ENCODE measurements at places on chromosomes 16 and 17.

GRCh38 chr17:80861418-80861815, 130.2 kb upstream of the CHMP6 start:
- DNase-seq: no peak

- DNase-seq: no peak
Observed at GRCh38 chr16:84851192-84852127, 31.7 kb downstream of the CRISPLD2 start.

GRCh38 chr17:2905269-2905668, 109.0 kb downstream of the RAP1GAP2 start:
- DNase-seq: no peak

- DNase-seq: no peak
Observed at GRCh38 chr17:7855660-7856010, 769 bp downstream of the TMEM88 start.

GRCh38 chr16:86018487-86018886, 119.5 kb downstream of the IRF8 start:
- DNase-seq: no peak

DNA sequence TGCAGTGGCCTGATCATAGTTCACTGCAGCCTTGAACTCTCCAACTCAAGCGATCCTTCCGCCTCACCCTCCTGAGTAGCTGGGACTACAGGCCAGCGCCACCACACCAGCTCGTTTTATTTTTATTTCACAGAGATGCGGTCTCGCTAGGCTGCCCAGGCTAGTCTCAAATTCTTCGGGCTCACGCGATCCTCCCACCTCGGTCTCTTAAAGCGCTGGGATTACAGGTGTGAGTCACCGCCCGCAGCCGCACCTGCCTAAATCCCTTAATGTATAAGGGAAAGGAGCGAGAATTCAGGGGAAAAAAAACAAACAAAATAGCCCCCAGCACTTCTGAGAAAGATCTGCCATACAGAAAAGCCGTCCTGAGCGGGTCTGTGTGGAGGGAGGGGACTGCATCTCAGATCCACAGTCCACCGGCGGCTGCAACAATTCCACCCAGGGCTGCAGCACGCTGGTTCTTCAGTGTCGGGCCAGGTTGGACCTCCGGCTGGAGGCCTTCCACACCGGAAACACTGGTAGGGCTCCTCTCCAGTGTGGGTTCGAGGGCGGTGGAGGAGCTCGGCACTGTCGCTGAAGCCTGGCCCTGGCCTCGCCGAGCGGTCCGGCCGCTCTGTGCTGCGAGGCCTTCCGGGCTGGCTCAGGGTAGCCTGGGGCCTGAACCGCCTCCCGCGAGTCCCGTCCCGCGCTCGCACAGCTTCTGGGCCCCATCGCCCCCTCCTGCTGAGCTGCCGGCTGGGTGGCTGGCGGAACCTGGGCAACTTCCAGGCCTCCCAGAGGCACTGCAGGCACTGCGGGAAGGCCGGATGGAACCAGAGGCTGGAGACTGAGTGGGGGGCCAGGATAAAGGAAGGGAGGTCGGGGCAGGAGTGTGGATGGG, 7.0 kb downstream of the ZNF843 start:
- DNase-seq: no peak

- no peak for DNase-seq
Observed at GRCh38 chr16:65004570-65004969, 117.3 kb downstream of the CDH11 start.

DNA sequence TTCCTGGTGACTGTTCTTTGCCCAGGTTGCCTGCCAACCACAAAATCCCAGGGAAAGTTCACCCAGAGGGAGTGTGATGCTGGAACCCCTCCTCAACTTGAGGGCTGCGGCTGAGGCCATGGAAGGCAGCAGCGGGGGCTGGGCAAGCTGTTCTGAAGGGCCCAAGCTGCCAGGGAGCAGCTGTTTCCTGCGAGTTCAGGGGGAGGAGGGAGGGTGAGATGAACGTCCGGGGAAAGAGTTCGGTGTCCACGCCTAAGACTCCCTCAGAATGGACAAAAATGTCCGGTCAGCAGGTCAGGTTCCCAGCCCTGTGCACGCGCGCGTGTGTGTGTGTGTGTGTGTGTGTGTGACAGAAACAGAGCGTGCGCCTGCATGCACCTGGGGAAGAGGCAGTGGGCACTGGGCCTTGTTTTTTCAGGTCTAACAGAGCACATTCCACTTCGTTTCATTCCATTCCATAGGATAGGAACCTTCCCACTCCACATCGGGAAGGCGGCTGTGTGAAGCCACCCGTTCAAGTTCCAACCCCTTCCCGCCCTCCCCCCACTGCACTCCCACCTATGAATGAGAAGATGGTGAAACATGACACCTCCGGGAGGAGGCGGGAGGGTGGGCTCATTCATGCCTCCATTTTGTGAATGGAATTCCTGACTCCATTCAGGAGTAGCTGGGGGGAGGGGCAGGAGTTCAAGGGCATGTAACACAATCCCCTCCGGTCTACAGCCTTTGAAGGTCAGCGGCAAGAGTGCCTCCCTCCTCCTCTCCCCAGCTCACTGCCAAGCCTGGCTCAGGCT, 15.7 kb downstream of the ETV4 start:
- no peak for DNase-seq

DNA sequence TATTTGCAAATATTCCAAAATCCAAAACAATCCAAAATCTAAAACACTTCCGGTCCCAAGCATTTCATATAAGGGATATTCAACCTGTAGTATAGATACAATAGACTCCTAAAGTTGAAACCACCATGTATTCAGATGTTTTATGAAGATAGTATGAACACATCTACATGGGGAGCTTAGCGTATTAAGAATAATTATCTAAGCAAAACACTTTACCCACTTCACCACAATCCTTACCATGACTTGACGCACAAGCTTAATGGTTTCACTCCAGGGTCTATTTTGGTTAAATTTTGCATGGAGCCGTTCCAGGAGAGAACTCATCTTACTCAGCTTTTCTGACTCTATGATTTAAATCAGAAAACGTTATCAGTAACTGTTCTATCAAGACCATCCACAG, 3.5 kb downstream of the MED1 start:
- no peak for DNase-seq

DNA sequence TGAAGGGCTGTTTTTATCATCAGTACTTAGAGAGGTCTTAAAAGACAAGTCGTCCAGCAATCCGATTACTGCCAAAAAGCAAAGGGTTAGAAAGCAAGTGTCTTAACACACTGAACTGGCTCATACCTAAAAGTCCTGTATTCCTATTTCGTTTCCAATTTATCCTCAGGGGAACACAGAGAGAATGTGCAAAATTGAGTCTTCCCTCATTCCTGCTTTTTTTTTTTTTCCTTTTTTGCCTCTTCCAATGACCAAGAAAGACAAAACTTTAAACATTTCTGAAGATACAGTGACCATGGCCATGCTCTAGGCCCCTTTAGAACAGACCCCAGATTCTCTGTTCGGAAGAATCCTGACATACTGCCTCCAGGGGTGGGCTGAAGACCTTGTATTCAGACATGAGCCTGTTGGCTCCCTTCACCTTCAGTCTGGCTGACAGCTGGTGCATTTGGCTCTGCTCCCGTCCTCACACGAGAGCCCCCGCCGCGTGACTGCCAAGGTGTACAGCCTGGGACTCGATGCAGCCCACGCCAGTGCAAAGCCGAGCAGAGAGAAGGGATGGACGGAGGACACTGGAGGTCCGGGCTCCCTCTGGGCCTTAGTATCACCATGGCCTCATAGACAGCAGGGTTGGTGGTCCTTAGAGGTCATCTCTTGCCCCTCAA, 47.0 kb downstream of the COTL1 start:
- DNase-seq: no peak

GRCh38 chr16:84088695-84089395, 27.9 kb downstream of the MBTPS1 start:
- peak; percentile 46 for DNase-seq

GRCh38 chr17:30165147-30165546, 48.5 kb downstream of the NSRP1 start:
- DNase-seq: no peak

DNA sequence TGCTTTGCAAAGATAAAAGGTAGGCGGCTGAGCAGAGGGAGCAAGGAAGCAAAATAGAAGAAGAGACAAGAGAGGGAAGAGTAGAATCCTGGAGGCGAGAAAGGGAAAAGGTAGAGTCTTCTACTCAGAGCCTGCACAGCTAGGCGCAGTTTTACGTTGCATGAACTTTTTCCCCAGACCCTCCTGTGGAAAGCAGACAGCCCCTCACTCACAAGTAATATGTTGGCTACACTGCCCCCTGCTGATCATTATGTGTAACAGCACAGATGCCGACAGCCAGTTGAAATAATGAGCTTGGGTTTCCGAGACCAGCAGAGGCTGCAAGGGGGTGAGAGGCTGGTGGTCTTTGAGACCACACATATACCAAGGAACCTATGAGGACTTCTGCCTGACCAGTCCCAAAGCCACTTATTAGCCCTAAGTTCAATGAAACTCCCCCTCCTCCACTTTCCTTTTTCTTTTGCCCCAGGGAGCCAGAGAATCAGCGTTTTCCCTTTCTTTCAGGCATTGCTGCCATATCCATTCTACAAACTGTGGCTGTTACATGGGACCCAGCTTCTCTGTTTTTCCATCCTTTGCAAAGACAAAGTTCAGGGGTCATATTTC, 22.5 kb upstream of the CMTR2 start:
- DNase-seq: no peak

DNA sequence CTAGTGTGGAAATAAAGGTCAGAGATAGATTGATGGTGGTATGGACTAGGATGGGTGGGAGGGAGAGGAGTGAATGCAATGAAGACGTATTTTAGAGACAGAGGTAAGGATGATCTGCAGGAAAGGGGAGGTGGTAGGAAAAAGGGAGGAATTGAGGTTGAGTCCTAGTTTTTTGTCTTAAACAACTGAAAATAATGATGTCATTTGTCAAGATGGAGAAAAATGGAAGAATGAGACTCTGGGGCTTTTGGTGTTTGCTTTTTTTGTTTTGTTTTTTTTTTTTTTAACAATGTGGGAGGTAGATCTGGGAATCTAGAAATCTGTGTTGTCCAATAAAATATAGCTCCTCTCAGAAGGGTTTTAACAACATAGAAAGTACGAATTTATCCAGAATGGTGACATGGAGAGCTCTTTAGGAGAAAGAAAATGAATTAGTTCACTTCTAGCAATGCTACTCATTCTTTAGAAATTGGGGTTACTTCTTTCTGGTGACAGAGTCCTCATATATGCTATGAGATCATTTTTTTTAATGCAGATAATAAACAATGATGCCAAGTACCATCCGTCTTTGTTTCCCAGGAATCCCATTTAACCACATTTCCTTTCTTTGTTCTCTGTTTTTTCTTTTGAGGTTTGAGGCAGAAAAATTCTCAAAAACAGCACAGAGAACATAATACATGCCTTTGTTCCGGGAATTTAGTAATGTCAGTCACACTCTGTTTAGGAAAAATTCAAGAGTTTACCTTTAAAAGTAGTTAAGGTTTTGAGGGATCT, 225.3 kb upstream of the COX10 start:
- DNase-seq: no peak

- DNase-seq: no peak
Observed at GRCh38 chr17:78679495-78680395, 102.3 kb downstream of the CYTH1 start.

DNA sequence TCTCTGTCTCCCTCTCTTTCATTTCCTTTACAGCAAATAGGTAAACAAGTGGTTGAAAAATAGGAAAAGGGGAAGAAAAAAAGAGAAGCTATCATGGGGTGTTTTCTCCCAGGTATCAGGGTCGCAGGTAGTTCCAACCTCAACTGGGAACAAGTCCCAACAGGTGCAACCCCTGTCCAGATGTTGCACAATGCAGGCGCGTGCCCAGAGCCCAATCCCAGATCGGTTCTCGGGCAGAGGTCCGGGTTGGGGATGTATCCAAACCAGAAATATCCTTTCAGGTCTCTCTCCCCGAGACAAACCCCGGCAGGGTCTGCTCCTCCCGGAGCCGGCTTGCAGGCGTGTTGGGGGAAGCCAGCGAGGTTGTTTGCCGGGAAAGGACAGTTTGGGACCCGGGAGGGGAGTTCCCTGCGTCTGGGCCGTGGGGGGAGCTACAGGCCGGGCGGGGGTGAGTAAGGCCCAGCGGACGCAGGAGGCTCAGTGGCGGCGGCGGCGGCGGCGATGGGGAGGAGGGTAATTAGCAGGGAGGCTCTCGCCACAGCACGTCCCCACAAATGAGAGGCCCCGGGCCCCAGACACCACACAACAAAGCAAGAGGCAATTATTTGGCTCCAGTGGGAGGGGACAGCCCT, 21.2 kb upstream of the SP6 start:
- DNase-seq: no peak

DNA sequence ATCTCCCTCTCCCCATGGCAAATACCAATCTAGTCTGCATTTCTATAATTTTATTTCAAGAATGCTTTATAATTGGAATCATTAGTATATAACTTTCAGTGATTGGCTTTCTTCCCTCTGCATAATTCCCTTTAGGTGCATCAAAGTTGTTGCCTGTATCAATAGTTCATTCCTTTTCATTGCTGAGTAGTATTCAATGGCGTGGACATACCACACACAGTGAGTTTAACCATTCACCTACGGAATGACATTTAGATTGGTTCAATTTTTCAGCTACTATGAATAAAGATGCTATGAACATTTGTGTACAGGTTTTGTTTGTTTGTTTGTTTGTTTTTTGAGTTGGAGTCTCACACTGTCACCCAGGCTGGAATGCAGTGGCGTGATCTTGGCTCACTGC, 9.7 kb downstream of the OTOA start:
- no peak for DNase-seq

DNA sequence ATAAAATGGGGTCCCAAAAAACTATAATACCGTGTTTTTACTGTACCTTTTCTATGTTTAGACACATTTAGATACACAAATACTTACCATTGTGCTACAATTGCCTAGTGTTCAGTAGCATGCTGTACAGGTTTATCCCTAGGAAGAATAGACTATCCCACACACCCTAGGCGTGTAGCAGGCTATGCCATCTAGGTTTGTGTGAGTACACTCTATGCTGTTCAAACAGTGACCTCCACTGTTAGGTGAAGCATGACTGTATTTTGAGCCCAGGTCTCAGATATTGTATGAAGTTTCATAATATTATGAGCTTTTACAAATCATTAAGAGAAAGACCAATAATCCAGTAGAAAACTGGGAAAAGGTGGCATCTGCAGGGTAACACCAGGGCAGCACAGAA, 23.6 kb downstream of the MILR1 start:
- DNase-seq: no peak

DNA sequence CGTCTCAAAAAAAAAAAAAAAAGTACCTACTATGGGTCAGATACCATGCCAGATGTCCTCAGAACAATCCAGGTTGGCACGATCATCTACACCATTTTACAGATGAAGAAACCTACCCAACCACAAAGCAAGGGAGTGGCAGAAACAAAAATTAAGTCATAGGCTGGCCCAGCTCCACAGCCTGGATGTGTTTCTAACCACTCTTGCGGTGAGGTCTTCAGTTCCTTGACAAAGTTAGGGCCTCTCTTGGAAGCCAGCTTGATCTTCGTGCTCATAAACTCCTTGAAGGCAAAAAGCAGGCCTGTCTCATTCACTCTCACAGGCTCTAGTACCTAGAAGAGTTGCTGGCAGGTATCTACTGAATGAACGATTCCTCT, 6.2 kb downstream of the GGA2 start:
- no peak for DNase-seq

Data from stimulated activated CD8-positive, alpha-beta memory T cell treated with anti-CD3 and anti-CD28 coated beads, Interleukin-15, amount 100 ng/mL, for 48 hours (primary cell).